SW 1271 (cell line): ENCODE measurements at places on chromosomes 12 and 14.

GRCh38 chr12:11876307-11876706 lies 194.4 kb upstream of the BCL2L14 start:
- DNase-seq, result no peak

- no peak for DNase-seq
Observed at GRCh38 chr12:6603095-6603567, 4.0 kb downstream of the CHD4 start.

DNA sequence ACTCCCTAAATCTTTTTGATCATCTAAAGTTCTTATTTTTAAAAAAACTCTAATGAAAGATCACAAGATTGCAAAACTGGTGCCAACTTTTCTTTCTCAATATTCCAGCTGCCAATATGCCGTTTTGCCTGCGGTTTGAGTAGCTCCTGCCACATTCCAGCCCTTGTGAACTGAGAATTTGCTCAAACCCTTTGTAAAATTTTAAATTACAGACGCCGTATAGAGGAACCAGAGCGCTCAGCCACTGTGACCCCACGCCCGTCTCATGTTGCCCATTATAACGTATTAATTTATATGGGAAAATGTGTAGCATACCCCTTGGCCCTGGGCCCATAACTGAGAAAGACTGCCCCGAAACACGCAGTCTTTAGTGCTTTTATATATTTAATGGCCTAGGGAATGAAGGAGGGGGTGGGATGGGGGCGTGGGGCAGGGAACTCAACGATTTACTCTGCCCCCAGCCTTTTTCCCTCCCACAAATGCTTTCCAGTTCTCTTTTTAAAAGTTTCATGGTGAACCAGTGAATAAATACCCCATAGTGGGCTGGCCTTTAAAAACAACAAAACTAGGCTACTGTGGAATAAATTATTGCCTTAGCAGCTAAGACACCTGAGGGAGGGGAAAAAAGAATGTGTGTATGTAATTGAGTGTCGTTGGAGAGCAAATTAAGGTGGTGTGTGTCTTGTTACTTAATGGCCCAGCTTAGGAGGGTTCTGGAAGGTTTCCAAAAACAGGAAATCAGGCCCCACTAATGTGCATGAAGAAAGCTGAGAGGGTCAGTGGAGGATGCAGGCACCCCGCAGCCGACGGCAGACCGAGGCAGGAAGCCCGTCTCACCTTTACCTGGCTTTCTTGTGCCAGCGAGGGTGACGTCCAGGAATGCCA lies 45.7 kb upstream of the RFLNA start:
- no peak for DNase-seq

- DNase-seq, result no peak
Observed at GRCh38 chr12:82698708-82699564, 12.2 kb downstream of the TMTC2 start.

DNA sequence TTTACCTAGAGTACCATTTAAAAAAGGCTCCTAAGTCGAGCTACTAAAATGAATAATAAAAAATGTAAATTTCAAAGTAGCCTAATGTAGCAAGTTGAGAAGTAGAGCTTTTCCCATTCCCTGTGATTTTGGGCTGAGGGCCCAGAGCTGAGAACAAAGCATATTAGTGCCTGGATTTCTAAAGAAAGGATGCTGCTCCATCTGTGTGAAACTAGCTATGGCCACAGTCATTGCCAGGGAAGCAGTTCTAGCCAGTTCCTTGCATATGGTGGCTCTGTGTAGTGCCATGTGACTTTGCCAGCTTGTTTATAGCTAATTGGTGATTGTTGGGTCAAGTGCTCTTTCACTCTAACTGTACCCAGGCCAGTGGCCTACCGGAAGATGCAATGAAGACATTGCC lies 20.4 kb upstream of the FBXO33 start:
- DNase-seq, result no peak

- DNase-seq, result no peak
Observed at GRCh38 chr14:104580961-104581360, 1.4 kb downstream of the C14orf180 start.

GRCh38 chr14:97268097-97268496 lies 470.9 kb downstream of the VRK1 start:
- no peak for DNase-seq

- no peak for DNase-seq
Observed at GRCh38 chr12:40002178-40003169, 103.4 kb downstream of the SLC2A13 start.

DNA sequence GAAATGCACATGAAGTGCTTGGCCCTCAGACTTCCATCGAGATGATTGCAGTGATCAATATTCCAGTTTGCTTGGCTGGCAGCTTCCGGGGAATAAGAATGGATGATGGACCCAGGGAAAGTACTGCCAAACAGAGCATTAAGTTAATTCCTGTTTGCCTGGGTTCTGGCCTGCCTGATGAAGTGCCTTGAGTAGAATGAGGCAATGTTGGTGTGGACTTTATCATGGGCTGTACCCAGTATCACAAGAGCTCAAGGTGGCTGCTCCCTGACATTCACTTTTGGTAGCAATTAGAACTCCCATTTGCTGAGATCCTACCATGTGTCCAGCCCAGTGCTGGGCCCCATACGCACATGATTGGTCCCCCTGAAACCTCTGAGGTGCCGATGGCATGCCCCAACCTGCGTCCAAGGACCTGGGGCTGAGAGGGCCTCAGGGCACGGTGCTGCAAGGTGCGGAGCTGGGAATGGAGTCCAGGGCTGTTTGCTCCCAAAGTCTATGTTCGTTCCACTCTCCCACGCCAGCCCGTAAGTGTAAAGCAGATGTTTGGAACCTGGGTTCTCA lies 80.7 kb downstream of the SLC25A47 start:
- DNase-seq, result no peak

DNA sequence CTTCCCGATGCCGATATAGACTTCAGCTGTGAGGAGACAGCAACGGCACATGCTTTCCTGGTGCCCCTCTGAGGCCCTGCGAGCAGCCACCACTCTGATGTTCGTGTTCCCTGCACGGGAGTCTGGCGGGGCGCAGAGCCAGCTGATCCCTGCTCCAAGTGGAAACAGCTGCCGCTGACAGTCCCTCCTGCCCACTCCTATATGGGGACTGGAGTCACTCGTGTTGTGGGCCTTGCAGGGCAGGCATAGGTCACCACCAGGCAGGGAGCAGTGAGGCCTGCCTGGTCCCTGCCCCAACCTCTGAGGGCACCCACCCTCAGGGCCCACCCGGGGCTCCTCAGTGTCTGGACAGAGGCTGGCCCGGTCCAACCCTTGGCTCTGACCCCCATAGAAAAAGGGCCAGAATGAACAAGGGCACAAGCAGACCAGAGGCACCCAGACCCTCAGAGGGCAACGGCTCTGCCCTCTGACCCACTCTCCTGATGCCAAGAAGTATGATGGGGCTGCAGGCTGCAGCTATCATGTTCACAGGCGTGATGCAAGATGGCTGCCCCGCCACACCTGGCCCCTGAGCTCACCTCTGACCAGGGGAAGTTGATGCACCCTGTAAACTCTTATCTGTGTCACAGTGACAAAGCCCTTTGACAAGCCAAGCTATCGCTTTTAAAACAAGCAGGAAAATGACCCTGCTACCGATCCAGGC lies 181.6 kb downstream of the CALM1 start:
- DNase-seq, result no peak

GRCh38 chr12:125381373-125381772 lies 316.1 kb downstream of the AACS start:
- no peak for DNase-seq

DNA sequence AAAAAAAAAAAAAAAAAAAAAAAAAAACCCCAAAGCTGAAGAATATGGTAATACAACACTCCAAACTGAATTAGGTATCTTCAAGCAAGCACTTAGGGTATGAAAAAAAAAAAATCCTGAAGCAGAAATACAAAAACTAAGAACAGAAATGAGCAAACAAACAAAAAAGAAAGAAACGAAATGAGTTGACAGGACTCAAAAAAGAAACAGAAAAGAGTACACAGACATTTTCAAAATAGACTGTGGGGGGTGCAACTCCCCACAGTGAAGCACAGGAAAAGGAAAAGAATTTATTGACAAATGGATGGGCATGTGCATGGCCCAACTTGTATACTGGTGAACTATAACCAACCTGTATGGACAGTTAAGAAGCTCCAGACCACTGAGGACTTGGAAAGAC lies 24.6 kb downstream of the RPS6KA5 start:
- no peak for DNase-seq

DNA sequence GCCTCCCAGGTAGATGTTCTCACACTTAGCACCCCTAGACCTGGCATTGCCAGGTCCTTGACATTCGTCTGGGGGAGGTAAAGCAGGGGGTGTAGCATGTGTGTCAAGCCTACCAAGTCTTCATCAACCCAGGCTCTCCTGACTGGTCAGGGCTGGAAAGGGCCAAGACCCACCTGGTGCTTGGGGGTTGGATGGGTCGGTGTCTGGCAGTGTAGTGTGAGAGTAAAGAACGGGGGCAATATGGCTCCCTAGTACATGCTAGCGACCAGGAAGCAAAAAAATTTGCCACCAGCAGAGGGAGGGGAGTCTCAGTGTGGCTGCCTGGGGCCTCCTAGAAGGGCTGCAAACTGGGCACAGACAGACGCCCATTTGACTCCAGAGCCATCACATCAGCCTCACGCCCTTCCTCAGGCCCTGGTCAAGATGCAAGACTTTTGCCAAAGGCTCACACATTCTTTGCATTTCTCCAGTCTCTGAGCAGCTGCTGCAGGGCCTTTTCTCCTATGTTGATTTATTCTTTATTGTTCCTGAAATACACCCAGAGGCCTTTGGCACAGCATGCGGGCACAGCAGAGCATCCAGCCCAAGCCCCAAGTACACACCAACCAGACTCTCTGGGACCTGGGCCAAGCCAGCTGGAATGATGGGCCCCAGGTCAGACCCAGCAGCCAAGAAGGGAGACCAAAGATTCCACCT lies 38.3 kb upstream of the PNMA1 start:
- no peak for DNase-seq

- no peak for DNase-seq
Observed at GRCh38 chr14:103099733-103100280, 5.3 kb downstream of the EXOC3L4 start.
